ENCODE measurements at places on chromosomes 2 and 18. TPM values are rescaled to one million over a fixed set of nuclear protein-coding genes. Genes with fewer than 3 reads are reported as not detected.

GRCh38 chr18:51563396-51563795, 365.9 kb upstream of the MEX3C start:
- DNase-seq, result no peak

DNA sequence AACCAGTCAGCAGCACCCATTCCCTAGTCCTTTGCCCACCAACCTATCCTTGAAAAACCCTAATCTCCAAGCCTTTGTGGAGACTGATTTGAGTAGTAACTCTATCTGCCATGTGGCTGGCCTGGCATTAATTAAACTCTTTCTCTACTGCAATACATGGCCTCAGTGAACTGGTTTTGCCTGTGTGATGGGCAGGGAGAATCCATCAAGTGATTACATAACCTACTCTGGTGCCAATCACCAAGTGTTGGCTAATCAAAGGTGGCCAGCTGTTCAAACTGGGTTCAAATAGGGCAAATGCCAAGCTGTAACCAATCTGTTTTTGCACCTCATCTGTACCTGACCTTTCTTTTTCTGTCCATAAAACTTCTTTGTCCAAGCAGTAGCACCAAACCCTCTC, 139.8 kb upstream of the XPO1 start:
- no peak for DNase-seq

DNA sequence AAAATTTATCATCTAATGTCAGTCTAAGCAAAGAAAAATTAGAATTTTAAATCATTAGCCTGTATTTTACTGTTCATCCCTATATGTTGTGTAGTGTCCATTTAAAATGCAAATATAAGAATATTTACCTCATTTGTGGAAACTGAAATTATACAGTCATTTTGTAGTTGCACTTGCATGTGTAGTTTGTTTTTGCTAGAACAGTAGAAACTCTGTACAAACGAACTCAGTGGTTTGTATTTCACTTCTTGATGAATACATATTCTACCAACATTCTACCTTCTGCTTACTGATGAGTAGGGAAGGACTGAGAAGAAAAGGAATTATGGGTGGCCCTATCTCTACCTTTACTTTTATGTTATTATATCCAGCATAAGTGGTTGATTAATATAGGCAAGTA, 29.7 kb downstream of the BMPR2 start:
- DNase-seq, result no peak

DNA sequence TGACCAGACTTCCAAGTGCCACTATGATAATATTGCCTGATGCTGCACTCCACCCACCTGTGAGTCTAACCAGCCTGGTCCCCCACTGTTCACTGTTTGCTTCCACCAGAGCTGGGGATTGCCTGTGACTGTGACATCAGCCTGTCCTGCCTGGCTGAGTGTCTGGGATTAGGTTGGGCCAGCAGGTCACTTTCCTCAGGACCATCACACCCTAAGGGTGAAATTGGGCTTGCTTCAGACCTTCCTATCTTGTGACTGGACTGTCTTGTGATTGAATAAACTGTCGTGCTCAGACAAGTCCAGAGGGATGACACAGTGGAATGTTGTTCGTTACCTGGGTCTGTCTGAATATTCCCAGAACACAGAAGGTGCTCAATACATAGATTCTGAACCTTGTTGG, 87.4 kb upstream of the HK2 start:
- DNase-seq, result no peak

- no peak for DNase-seq
Observed at GRCh38 chr18:59222341-59222740, 2.4 kb downstream of the GRP start.

GRCh38 chr18:7174344-7175095, 56.4 kb upstream of the LRRC30 start:
- DNase-seq, result no peak

GRCh38 chr2:122300758-122301157, 545.3 kb downstream of the TSN start:
- no peak for DNase-seq

DNA sequence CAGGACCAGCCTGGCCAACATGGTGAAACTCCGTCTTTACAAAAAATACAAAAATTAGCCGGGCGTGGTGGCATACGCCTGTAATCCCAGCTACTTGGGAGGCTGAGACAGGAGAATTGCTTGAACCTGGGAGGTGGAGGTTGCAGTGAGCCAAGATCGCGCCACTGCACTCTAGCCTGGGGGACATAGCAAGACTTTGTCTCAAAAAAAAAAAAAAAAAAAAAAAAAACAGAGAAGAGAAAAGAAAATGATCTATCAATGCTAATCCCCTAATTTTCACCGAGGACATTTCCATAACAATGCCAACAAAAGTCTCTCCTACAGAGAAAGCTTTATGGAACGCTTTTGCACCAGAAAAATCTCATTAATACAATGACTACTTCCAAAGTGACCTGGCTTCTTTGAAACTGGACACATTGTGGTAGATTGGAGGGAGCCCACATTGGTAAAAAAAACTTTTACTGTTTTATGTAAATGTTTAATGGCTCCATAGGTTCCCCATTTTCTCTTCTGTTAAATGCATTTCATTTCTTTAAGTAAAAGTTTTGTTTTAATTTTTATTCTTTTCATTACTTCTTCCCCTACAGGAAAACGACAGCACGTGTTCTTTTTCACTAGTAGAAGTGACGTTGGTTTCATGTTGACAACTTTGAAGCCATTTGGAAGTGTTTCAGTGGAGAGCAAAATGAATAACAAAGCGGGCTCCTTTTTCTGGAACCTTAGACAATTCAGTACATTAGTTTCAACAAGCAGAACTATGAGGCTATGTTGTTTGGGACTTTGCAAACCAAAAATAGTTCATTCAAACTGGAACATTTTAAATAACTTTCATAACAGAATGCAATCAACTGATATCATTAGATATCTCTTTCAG, 888 bp downstream of the FASTKD2 start:
- DNase-seq, result no peak

DNA sequence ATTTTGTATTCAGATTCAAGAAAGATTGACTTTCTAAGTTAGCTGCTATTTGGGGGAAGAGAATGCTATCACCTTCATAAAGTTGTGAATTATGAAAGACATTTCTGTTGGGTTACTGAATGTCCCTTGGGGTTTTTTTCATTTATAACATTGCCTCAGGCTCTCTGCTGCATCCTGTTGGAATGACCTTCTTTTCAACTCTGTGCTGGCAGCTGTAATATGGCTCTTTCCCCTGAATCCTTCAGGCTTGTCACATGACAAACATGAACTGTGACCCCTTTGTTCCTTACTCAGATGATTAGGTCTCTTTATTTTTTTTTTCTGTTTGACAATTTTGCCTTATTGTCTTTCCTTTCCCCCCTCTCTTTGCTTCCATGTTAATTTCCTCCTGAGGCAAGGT, 159.8 kb downstream of the TAF4B start:
- DNase-seq, result no peak

The ATOH8 gene
- 29.1 TPM for total RNA-seq

The UGT1A4 gene
- total RNA-seq, result not detected

The ALPG gene
- total RNA-seq, result not detected

The FAM110C gene
- total RNA-seq, result 5.3 TPM
